Activated CD4-positive, CD25-positive, alpha-beta regulatory T cell (primary cell): ENCODE measurements at places on chromosomes 11 and 22.

DNA sequence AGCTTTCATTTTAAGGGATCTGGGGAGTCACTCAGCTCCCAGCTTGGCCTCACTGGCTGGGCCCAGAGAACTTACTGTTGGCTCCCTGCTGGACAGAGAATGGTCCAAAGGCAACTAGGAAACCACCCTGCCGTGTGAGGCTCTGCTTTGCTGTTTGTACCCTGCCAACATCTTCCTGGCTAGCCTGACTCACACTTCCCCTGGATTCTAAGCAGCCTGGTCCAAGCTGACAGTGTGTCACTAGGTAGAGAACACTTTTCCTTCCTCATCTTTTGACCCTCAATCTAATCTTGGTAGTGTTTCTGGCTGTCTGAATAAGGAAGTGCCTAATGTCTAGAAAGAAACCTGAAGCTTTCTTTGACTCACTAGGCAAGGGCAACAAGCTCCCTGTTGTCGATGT, 76.7 kb downstream of the FAR1 start:
- no peak for DNase-seq

DNA sequence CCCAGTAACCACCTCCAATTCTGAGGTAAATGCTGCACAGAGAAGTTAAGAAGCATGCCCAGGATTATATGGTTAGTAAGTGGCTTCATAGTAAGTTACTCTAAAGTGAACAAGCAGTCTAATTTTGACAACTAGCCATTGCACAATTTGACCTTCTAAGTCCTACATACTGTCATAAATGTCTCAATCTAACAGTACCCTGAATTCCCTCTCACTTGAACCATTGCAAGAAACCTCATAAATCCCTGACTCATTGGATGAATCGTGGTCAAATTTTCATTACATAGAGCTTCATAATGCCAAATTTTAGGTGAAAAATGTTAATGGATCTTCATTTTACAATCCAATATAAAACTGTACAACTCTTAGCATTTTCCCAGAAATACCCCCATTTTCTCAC, 217.3 kb upstream of the GRIA4 start:
- no peak for DNase-seq

- no peak for DNase-seq
These were observed 5.0 kb downstream of the CCND1 start for GRCh38 chr11:69645801-69646492.

DNA sequence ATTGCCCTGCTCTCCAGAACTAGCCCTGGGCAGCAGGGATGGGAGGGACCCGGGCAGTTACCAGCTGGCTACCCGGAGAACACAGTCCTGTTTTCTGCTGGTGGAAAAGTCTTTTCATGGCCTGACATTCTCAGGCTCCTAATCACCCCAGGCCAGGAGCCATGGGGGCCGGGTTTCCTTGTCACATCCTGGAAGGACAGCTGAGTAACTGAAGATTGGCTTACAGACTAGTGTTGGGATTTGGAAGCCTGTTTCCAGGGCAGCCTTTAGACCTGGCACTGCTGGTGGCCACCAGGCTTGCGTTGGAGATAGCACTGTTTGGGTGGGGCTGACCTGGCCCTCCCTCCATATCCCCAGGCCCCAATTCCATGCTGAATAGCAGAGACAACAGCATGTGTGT, 349.0 kb downstream of the CTTN start:
- DNase-seq = no peak

GRCh38 chr11:61904539-61905048, 12.8 kb downstream of the RAB3IL1 start:
- no peak for DNase-seq

DNA sequence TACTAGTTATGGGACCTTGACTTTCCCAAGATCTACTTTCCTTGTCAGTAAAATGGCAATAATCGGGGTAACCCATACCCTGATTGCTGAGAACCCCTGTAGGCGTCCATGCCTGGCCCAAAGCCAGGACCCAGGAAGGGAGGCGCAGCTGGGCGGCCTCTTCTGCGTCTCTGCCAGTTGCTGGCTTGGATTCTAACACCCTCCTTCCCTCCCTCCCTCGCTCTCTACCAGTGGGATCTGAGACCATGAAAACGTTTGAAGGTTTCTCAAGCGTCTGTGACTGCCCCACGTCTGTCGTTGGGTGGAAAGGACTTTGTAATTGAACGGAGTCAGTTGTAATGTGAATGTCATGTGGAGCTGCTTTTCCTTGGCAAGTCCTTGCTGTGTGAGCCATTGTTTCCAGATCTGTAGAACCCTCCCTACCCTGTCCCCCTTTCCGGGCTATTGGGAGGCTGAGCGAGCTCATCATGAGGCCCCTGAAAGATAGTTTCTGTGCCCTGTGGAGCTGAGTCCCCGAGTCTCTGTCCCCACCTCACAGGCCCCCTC, 47.8 kb downstream of the PARVB start:
- no peak for DNase-seq

DNA sequence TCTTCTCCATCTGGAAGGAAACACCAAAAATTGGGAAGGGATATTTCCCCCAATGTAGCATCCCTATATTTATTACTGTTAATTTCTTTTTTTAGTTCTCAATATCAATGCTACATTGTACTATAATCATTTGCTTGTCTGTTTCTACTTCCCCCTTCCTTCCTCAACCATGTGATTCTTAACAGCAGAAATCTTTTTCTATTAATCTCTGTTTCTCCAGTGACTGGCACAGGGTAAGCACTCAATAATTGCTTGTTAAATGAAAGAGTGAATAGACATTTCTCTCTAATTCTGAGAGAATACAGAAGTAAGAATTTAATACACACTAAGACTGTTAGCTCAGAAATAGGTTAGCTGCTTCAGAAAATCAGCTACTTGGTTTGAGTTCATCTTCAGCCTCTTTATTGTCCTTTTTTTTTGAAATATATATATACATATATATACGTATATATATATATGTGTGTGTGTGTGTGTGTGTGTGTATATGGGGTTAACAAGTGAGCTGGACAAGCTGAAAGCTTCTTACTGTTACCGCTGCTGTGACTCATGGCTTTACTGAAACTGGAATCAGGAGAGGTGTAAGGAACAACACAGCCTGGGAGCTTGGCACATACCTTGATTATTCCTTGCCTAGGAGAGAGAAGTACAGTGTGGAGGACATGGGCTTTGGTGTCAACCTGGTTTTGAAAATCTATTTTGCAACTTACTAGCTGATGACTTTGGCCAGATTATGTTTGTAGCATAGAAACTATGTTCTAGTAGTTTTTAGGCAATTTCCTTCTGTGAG, 26.2 kb upstream of the PDE3B start:
- no peak for DNase-seq

GRCh38 chr11:24781288-24781687, 284.4 kb downstream of the LUZP2 start:
- DNase-seq = no peak

DNA sequence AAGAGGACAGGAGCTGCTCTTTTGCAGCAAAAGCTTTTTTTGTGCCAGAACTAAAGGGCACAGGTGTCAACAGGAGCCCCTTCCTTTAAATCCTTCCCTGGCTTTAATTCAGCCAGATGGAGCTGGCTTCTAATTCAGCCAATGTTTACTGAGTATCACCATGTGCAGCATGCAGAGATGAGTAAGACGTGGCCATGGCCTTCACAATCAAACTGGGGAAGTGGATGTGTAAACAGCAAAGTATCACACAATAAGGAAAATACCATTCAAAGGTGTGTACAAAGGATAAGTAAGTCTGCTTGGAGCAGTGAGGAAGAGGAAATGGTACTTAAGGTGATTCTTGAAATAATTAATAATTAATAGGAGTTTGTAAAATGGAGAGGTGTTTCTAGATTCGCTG, 243.4 kb downstream of the NXPE2 start:
- DNase-seq = no peak

GRCh38 chr11:24267014-24267413, 229.8 kb upstream of the LUZP2 start:
- no peak for DNase-seq

- DNase-seq = no peak
These were observed 4.0 kb downstream of the RPL3 start for GRCh38 chr22:39315389-39315788.

GRCh38 chr11:10856689-10857458, 979 bp downstream of the ZBED5 start:
- no peak for DNase-seq

- no peak for DNase-seq
These were observed 504.1 kb downstream of the NELL1 start for GRCh38 chr11:21173476-21173875.

DNA sequence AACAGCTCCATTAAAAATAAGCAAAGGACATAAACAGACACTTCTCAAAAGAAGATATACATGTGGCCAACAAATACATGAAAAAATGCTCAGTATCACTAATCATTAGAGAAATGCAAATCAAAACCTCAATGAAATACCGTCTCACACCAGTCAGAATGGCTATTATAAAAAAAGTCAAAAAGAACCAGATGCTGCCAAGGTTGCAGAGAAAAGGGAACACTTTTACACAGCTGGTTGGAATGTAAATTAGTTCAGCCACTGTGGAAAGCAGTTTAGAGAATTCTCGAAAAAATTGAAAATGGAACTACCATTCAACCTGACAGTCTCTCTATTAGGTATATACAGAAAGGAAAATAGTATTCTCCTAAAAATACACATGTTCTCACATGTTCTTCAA, 102.4 kb upstream of the FIBIN start:
- DNase-seq = no peak

DNA sequence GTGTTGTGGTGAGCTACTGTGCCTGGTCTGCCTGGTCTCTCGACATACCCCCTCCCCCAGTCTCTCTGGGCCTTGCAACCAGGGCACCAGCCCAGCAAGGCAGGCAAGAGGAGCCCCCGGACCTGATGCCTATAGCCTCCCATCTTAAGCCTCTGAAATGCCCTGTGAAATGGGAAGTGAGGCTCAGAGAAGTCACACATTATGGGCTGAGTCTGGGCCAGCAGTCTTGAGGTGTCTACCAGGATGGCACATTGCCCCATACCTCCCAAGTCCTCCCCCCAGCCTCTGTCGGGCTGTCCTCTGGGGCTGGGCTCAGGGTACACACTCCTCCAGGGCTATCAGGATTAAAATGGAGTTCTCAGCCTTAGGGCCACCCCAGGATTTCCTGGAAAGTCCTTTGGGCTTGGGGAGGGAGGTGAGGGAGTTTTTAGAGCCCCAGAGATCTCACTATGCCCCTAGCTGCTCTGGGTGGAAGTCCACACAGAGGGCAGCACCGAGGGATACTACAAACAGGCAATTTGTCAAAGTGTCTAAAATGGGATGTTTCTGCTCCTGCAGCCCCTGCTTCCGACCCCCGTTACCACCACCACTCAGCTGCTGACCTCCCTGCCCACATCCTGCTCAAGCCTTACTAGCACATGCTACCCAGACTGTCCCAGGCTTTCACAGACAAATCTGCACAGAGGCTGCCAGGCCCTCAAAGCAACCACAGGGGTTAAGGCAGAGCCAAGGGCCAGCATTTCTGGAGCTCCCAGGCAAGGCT, 3.1 kb upstream of the SH3BP1 start:
- no peak for DNase-seq

DNA sequence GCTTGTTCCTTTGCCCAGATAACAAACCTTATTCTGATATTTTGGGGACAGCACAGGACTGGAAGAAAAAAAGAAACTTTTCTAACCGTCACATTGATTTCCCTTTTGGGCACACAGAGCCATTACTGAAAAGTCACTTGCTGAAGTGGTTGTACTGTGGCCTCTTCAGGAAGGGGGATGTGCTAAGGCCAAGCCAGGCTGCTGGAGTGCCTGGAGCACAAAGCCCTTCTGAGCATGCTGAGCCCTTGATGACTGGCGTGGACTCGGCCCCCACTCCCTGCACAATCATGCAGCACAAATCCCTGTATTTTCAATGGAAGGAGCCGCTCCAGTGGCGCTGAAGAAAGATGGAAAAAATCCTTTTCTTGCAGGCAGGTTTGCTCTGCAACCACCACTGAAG, 164.2 kb downstream of the NTM start:
- DNase-seq = no peak

- no peak for DNase-seq
These were observed 4.6 kb downstream of the MN1 start for GRCh38 chr22:27796829-27797519.

- no peak for DNase-seq
These were observed 92.2 kb downstream of the SPATA19 start for GRCh38 chr11:133753150-133753549.

GRCh38 chr11:133207995-133208394, 324.3 kb downstream of the OPCML start:
- no peak for DNase-seq

DNA sequence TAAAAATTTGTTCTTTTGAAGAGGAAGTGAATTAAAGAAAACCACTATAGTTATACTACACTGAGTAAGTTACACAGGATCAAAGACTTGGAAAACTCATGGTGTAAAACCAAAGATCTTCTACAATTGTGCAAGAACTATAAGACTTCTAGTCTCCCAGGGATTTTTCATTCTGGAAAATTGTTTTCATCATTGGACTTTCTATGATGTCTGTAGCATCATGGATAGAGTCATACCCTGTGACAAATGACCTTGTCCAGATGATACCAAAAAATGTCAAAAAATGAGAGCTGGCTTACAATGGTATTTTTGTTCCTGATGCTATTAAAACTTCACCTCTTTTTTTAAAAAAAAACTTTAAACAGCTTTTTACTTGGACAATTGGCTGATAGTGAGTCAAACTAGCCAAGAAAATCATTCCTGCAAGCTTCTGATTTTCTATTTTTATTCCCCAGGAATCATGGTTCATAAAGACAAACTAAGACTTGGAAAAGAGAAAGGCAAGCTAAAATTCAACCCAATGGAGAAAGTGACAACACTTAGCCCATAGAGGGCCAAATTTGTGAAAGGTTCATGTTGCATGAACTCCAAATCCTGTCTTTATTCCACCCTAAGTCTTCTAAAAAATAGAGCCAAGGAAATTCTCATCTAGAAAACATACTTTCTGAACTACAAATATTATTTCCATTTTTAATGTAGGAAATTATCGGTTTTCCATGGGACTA, 30.7 kb downstream of the ME3 start:
- DNase-seq = no peak

- DNase-seq = no peak
These were observed 147.4 kb upstream of the TEAD1 start for GRCh38 chr11:12526789-12527188.

DNA sequence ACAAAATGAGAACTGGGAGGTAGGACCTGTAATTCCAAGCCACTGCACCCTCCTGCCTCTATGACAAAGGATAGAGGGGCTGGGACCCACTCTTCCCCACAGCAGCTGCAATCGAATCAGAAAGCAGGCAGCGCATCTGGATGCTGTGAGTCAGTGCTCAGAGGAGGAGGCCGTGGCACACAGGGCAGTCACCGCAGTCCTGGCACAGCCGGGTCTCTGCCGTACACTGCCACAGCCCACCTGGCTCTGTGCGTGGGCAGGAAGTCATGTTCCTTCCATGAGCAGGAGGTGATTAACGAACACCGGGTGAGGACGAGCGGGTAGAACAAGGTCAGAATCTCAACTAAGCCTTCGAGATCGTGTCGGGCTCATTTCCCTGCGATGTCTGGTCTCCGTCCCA, 30.2 kb upstream of the PPFIA1 start:
- no peak for DNase-seq

DNA sequence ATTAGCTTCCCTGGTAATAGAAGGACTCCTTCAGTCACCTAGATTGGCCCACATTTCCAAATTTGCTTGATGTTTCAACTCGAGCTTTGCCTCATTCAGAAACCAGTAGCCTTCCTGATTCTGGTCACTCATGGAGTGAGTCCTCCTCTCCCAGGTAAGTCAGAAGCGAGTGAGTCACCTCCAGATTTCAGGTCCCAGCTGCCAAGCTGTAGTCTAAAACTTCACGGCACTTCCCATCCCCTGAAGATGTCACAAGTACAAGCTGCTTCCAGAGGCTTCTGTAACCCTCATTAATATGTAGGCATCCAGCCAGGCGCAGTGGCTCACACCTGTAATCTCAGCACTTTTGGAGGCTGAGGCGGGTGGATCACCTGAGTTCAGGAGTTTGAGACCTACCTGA, 23.5 kb downstream of the ARHGAP8 start:
- no peak for DNase-seq
